ENCODE measurements at places on chromosomes 1 and 21.

DNA sequence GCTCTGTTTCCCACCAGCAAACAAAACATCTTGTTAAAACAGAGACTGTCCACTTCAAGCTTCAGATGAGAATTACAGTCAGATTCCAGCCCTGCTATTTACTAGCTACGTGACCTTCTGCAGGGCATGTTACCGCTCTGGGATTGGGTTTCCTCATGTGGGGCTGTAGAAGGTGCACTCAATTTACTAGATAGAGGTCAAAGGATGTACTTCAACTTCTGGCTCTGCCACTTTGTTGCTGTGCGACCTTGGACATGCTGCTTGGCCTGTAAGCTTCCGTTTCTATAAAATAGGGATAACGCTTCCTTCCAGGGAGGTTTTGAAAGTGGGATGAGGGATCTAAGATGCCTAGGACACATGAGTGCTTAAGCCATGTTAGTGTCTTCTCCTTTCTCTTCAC is 46.0 kb upstream of the LRIG2 start:
- H3K27ac ChIP-seq: no peak overlapping the region
- H3K36me3 ChIP-seq: peaks cover 4% of the 10 kb centered on the region
- no peak overlapping the region for H3K4me3 ChIP-seq
- DNase-seq: no peak
- no peaks in the 10 kb centered on the region for H3K27me3 ChIP-seq

DNA sequence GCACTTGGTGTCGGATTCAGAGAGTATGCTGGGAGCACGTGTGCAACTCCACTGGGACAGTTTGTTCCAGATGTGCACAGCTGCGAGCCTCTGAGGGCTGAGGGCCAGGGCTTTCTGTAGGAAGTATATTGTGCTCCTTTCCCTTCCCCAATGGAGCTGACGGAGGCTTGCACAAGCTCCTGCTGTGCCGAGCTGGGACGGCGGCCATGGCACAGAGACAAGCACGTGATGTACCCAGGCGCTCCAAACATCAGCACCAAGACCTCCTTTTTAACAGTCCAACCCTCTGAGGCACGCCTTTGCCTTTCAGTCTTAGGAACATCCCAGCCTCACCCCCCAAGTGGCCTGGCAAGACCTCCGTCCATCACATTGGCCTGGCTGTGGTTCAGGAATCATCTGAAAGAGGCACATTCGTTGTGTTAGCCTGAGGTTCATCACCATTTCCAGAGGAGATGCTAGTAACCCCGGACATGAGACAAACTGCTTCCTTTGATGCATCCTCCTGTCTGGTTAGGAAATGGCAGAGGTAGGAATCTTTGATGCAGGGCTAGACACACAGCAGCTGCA is 339.2 kb upstream of the KAZN start:
- H3K4me1 ChIP-seq: no peaks in the 10 kb centered on the region
- H3K27ac ChIP-seq: no peak overlapping the region
- H3K4me3 ChIP-seq: no peak overlapping the region
- H3K27me3 ChIP-seq: no peaks in the 10 kb centered on the region
- H3K36me3 ChIP-seq: no peaks in the 10 kb centered on the region

GRCh38 chr1:86194491-86195034 is 38.0 kb upstream of the COL24A1 start:
- H3K4me1 ChIP-seq: no peaks in the 10 kb centered on the region
- H3K27ac ChIP-seq: no peak overlapping the region
- no peak overlapping the region for H3K4me3 ChIP-seq
- no peak for DNase-seq
- H3K27me3 ChIP-seq: peaks cover 2% of the 10 kb centered on the region
- no peaks in the 10 kb centered on the region for H3K36me3 ChIP-seq

GRCh38 chr1:204227351-204227750 is 13.6 kb upstream of the GOLT1A start:
- no peak for DNase-seq
- H3K27ac ChIP-seq: no peak overlapping the region
- H3K36me3 ChIP-seq: no peaks in the 10 kb centered on the region
- no peaks in the 10 kb centered on the region for H3K4me1 ChIP-seq
- no peak overlapping the region for H3K4me3 ChIP-seq
- no peaks in the 10 kb centered on the region for H3K27me3 ChIP-seq

GRCh38 chr1:245440922-245441321 is 286.1 kb downstream of the KIF26B start:
- H3K36me3 ChIP-seq: no peaks in the 10 kb centered on the region
- no peaks in the 10 kb centered on the region for H3K4me1 ChIP-seq
- no peak overlapping the region for H3K27ac ChIP-seq
- H3K4me3 ChIP-seq: no peak overlapping the region
- DNase-seq: no peak
- peaks cover 23% of the 10 kb centered on the region for H3K27me3 ChIP-seq

DNA sequence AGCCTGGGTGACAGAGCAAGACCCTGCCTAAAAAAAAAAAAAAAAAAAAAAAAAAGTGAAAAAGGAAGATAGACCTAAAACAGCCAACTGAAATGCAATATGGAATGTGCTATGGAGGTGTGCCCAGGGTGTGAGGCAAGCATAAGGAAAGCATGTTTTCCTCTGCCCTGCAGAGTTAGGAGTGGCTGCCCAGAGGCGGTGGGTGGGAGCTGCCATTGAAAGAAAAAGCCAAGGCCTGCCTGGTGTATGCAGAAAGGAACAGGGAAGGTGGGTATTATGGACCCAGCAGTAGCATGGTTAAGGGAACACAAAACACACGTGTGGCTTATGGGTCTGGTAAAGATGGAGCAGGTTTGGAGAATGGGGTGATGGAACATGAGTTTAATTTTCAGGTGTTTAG is 8.9 kb downstream of the CD244 start:
- DNase-seq: no peak
- no peaks in the 10 kb centered on the region for H3K27me3 ChIP-seq
- H3K36me3 ChIP-seq: no peaks in the 10 kb centered on the region
- no peak overlapping the region for H3K4me3 ChIP-seq

GRCh38 chr1:236800002-236800620 is 5.0 kb downstream of the MTR start:
- no peaks in the 10 kb centered on the region for H3K27me3 ChIP-seq
- peak overlapping the region; percentile 79 for H3K27ac ChIP-seq
- peaks cover 31% of the 10 kb centered on the region for H3K36me3 ChIP-seq
- peaks cover 56% of the 10 kb centered on the region for H3K4me1 ChIP-seq
- peak overlapping the region; percentile 37 for H3K4me3 ChIP-seq
- peak; percentile 31 for DNase-seq

- peaks cover 25% of the 10 kb centered on the region for H3K4me1 ChIP-seq
- no peak overlapping the region for H3K27ac ChIP-seq
- H3K27me3 ChIP-seq: no peaks in the 10 kb centered on the region
Observed at GRCh38 chr21:34612557-34612956, 2.4 kb downstream of the RCAN1 start.

DNA sequence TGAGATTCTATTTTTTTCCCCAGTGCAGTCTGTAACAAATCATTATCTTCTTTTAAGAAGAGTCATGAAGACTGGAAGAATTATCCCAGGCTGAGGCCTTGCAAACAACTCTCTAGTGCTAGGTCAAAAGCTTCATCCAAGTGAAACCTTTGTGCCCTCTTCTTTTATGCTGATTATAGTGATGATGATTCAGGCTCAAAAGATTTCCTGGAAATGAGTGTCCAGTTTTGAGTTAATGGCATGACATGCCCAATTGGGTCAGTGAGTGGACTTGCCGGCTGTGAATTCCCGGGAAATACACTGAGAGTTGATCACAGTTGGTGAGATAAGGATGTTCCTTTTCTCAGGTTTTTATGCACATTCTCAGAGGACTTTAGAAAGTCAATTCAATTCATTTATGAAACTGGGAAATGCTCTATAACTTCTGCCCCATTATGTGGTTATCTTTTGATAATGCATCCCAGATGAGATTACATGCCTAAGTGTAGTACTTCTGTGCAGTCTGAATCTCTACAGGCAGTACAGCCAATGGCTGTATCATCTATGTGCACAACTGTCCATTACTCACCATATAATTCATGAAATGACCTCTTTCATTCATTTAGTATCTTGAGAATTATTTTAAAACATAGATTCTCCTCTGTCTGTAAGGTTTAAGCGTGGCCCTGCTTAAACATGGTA is 66.2 kb downstream of the S1PR1 start:
- no peaks in the 10 kb centered on the region for H3K36me3 ChIP-seq
- H3K4me1 ChIP-seq: peaks cover 20% of the 10 kb centered on the region
- DNase-seq: no peak
- H3K27me3 ChIP-seq: no peaks in the 10 kb centered on the region
- H3K27ac ChIP-seq: no peak overlapping the region
- H3K4me3 ChIP-seq: no peak overlapping the region

DNA sequence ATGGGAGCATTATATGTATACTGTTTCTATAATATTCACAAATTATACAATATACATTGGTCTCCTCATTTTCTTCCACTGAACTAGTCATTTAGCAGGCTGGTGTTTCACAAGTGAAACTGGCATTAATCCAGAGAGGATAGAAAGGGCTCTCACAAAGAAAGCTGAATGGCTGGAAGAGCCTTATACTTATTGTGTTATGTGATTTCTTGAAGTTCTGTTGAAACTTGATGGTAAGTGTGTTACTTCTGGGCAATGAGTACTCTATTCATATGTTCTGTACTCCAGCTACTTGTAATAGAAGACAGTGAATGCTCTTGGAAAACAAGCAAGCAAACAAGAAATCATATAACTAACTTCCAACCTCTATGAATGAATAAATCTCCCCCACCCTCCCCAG is 14.9 kb downstream of the STX12 start:
- peaks cover 19% of the 10 kb centered on the region for H3K36me3 ChIP-seq
- H3K27me3 ChIP-seq: no peaks in the 10 kb centered on the region
- DNase-seq: no peak
- no peak overlapping the region for H3K4me3 ChIP-seq

DNA sequence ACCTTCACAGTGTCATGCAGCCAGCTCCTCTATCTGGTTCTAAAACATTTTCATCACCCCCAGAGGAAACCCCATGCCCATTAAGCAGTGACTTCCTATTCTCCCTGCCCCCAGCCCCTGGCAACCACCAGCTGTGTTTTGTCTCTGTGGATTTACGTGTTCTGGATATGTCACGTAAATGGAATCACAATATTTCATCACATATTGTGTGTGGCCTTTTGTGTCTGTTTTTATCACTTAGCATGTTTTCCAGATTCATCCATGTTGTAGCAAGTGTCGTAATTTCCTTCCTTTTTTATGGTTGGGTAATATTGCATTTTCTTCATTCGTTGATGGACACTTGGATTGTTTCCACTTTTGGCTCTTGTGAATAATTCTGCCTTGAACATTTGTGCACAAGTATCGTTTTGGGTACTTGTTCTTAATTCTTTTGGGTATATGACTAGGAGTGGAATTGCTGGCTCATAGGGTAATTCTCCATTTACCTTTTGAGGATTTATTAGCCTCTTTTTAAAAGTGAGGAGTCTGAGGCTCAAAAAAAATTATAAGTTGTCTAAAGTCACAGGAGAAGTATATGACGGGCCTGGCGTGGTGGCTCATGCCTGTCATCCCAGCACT is 127.0 kb downstream of the MRPS6 start:
- H3K4me1 ChIP-seq: peaks cover 39% of the 10 kb centered on the region
- no peak for DNase-seq
- H3K27ac ChIP-seq: no peak overlapping the region
- H3K4me3 ChIP-seq: no peak overlapping the region
- H3K36me3 ChIP-seq: no peaks in the 10 kb centered on the region
- peaks cover 3% of the 10 kb centered on the region for H3K27me3 ChIP-seq

- H3K4me3 ChIP-seq: peak within 1 kb of the TSS; percentile 40
- H3K27me3 ChIP-seq: peaks cover 47% of the 10 kb centered on the region
- peaks cover 7% of the 10 kb centered on the region for H3K36me3 ChIP-seq
- H3K4me1 ChIP-seq: peaks cover 72% of the 10 kb centered on the region
- peak within 1 kb of the TSS; percentile 10 for H3K27ac ChIP-seq
Observed at GRCh38 chr1:15246960-15247614, at the start of gene FHAD1. Gene FHAD1 (plus strand): TSS chr1:15247223. CDS start chr1:15251785, 4,562 bp downstream.

DNA sequence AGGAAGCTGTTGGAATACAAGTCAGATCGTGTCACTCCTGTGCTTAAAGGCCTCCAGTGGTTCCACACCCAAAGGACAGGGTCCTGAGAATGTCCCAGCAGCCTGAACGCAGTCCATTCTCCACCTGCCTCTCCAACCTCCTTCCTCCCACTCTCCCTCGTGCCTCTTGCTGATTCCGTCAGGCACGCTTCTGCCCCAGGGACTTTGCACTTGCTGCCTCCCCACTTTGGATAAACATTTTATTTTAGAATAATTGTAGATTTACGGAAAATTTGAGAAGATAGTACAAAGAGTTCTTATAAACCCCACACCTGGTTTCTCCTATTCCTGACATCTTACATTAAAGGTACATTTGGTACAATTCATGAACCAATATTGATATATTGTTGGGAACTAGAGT is 28.4 kb upstream of the LDLRAP1 start:
- H3K36me3 ChIP-seq: no peaks in the 10 kb centered on the region
- no peak for DNase-seq
- no peak overlapping the region for H3K4me3 ChIP-seq
- no peak overlapping the region for H3K27ac ChIP-seq

GRCh38 chr1:50967416-50968157 is 2.5 kb upstream of the CDKN2C start:
- H3K36me3 ChIP-seq: no peaks in the 10 kb centered on the region
- no peak overlapping the region for H3K27ac ChIP-seq
- peak overlapping the region; percentile 93 for H3K4me3 ChIP-seq
- peaks cover 4% of the 10 kb centered on the region for H3K27me3 ChIP-seq
- no peak for DNase-seq

DNA sequence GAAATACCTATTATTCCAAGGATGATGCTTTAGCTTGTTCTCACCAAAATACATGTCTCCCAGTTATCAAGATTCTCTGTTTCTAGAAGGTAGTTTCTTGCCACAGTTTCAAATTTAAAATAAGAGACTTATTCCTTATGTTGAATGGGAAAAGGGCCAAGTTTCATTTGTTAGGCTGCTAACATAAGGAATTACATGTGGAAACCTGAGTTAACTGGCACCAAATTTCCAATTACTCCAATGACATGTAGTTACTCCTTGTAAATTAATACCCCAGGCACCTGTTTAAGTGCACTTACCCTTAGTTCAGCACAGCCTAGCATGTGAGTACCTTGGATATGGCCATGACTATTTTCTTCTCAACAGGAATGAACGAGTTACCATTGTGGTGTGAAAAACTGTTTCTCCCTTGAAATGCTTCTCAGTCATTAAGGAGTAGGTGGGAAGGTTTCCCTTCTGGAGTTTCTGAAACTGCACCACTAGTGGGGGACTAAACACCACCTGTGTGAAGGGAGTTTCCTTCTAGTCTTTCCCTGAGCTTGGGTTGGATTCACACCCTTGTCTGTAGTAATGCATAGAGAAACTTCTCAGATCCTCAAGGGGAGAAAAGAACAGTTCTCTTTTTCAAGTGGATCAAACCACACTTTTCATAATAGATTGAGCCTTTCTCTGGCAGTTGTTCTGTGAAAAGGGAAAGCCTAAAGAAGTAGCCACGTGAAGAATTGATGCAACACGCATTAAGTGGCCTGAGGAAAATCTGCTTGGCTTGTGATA is 32.3 kb upstream of the LRRC8C start:
- peak overlapping the region; percentile 99 for H3K27ac ChIP-seq
- no peak overlapping the region for H3K4me3 ChIP-seq
- H3K36me3 ChIP-seq: peaks cover 34% of the 10 kb centered on the region
- no peaks in the 10 kb centered on the region for H3K27me3 ChIP-seq
- no peak for DNase-seq
- H3K4me1 ChIP-seq: peaks cover 92% of the 10 kb centered on the region

GRCh38 chr1:109254621-109255096 is 5.3 kb downstream of the CELSR2 start:
- H3K27ac ChIP-seq: no peak overlapping the region
- no peak for DNase-seq
- peaks cover 4% of the 10 kb centered on the region for H3K27me3 ChIP-seq
